CD4-positive, alpha-beta T cell treated with Interleukin-6 at 100 ng/mL for 8 hours (primary cell): ENCODE measurements at places on chromosomes 4 and X.

DNA sequence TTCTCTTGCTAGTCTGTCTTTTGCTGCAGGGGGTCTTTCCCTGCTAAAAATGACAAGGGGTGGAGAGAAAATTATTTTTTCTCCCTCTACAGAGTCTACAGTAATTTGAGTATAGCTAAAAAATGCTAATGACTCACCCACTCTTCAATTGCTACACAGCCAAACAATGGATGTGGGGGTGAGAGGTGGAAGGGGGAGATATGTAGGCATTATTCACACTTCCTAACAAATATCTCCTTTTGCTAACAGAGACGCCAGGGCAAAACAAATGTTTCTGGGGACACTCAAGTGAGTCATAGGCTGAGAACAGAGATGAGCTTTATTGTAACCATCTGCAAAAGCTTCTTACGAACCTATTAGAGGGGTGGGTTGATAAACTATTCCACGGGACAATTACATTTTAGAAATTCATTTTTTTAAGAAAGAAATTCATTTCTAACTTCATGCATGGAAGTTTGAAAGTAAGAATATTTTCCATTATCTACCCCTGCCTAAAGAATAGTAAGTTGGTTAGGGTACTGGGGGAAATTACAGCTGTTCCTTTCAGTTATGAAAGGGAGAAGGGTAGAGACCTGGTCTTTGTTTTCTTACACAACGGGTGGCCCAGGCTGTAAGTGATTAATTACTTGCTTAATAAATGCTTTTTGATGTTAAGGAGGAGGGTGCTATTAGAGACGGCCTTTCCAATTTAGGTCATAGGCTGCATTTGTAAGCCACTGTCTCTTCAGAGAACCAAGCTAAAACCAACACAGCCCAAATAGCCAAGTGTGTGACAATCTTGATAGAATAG, 12.8 kb downstream of the SCD5 start:
- DNase-seq, result no peak

GRCh38 chrX:25144043-25144940, 128.5 kb upstream of the ARX start:
- DNase-seq, result peak; percentile 9

DNA sequence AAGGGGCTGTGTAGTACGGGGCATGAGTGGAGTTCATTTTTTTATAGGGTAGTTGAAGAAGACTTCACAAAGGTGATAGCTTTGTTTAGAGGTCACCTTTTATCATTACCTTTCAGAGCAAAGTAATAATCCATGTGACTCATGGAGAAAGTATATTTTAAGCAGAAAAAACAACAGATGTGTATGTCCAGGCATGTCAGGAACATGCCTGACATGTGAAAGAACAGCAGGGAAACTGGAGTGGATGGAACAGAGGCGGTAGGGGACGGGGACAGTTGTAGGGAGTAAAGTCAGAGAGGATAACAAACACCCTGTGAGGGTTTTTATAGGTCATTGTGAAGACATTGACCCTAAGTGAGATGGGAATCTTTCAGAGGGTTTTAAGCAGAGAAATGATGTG, 107.6 kb downstream of the USP9X start:
- no peak for DNase-seq

- DNase-seq, result peak; percentile 45
These were observed 153.2 kb downstream of the KLF8 start for GRCh38 chrX:56385336-56385735.

DNA sequence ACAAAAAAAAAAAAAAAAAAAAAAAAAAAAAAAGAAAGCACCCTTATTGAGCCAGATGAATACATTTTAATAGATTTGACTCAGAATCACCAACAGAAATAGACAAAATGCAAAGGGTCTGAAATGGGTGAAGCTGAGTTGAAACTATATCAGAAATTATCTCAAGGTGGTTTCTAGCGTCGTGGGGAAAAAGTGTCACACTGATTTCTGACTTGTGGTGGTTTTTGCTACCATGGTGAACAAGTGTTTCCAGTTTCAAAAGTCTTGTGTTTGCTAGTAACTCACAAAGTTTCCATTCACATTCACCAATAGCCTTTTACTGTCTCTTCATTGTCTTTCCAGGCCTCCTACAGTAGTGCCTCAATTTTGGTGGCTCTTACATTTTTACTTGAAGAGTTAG, 135.5 kb downstream of the ARHGAP24 start:
- DNase-seq, result no peak

DNA sequence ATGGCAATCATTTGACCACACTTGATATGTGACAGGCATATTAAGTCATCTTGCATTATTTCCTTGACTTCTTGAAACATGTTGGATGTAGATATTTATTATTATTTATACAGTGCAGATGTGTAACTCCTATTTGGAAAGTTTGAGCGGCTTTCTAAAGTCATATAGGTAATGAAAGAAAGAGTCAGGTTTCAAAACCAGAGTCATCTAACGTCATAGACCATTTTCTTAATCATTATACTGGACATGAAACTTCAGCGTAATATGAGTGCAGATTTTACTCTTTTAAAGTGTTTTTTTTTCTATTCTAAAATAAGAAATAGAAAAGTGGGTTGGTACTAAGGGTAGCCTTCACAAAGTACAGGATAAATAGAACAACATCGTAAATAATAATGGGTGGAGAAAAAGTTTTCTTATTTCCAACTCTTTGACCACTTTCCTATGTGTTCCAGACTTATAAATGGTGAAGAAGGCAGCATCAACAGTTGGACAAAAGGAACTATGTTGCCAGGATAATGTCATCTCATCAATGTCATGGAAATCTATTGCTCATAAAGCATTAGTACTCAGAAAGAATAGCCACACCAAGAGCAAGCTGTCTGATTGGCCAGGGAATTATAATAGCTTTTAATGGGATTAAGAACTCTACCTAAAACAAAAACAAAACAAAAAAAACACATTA, 108.0 kb upstream of the PCDH18 start:
- DNase-seq, result no peak

- no peak for DNase-seq
These were observed 81.6 kb downstream of the WDR19 start for GRCh38 chr4:39263895-39264294.

- DNase-seq, result no peak
These were observed 45.5 kb upstream of the RBPJ start for GRCh38 chr4:26275281-26275680.

- no peak for DNase-seq
These were observed 96.3 kb upstream of the NKX1-1 start for GRCh38 chr4:1502501-1502886.
